Spinal cord (tissue), 10 donors: ENCODE measurements at places on chromosomes 7 and 10. TPM values are rescaled to one million over a fixed set of nuclear protein-coding genes. Genes with fewer than 3 reads are reported as not detected.

Gene MYH16
- not detected for total RNA-seq

Gene GLRX3
- total RNA-seq: 68.7 TPM

Gene NPSR1
- total RNA-seq: 0.59 TPM

Gene SPDYE3
- not detected for total RNA-seq

Gene ITIH5
- total RNA-seq: 59.6 TPM

Gene CNNM1
- total RNA-seq: 1.6 TPM
